ENCODE measurements at places on chromosomes 6 and 20.
A peak's percentile ranks its signal among the peaks of the same experiment; 100 is the strongest.

GRCh38 chr6:76814496-76815458, 648.5 kb downstream of the HTR1B start:
- no peak for DNase-seq

GRCh38 chr20:34525709-34526416, 9.6 kb downstream of the DYNLRB1 start:
- peak; percentile 51 for DNase-seq

GRCh38 chr6:53412021-53412715, 63.4 kb upstream of the ELOVL5 start:
- no peak for DNase-seq

DNA sequence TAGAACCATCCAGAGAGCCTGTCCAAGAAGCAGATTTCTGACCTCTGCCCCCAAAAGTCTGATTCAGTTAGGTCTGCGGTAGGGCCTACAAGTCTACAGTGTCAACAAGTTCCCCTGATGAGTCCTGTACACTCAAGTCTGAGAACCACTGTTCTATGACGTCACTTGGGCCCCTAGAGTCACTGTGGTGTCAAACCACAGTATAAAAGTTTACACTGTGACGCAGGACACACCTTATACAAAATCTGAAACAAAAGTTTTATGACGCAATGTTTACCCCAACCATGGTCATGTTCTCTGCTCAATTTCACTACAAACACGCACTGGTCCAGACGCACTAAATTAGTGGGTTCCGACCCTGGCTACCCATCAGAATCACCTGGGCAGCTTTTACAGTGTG, 17.9 kb downstream of the SLA2 start:
- DNase-seq, result no peak

DNA sequence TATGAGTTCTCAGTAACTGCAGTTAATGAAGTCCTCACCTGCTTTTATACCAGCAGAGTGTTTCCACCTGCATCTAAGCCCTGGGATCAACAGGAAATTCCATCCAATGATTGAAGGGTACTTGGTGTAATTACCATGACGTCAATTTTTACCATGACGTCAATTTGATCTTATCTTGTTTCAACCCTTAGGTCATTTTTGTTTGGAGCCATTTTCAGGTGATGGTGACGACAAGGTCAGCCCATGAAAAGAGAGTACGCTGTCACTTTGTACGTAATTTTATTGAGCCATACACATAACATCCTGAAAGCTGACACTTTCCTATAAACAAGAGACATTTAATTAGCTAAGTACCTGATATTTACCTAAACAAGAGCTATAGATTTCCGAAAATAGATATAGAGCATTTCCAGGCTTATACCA, at the start of gene CGA:
CGA (minus strand) TSS at position 20 of the 423 bp plus-strand sequence. CDS start 6,906 bp downstream, outside the sequence.
- peak; percentile 25 for DNase-seq

DNA sequence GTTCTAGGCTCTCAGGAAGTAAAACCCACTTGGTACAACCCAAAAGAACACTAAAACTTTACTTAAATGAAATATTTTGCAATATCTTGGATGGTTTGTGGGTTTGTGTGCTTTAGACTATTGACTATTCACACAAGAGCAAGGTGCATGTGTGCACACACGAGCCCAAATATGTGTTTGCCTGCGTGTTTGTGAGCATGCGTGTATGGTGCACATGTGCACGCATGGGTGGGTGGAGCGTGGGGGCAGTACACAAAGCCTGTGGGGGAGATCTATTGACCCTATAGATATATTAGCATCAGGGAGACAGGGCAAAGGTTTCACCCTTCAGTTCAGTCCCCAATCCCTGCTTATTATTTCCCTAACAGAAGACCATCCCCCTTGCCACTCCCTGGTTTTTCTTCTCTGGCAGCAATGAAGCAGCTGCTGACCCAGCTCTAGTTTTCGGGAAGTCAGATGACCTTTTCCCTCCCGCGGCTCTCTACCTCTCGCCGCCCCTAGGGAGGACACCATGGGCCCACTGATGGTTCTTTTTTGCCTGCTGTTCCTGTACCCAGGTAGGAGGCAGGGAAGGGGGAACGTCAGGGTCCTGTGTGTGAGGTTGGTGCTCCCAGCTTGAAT, at the start of gene C2:
C2 (plus strand) TSS at position 476 of the 621 bp plus-strand sequence; CDS start at position 512, 36 bp downstream.
- DNase-seq, result no peak

- no peak for DNase-seq
These were observed 176.9 kb downstream of the SYNDIG1 start for GRCh38 chr20:24646321-24646720.

- DNase-seq, result no peak
These were observed 59.3 kb downstream of the CDC5L start for GRCh38 chr6:44446626-44447300.

- DNase-seq, result no peak
These were observed 610.9 kb upstream of the CITED2 start for GRCh38 chr6:139985236-139985815.

- DNase-seq, result no peak
These were observed 1.9 kb downstream of the FAM83C start for GRCh38 chr20:35290186-35290886.

- DNase-seq, result no peak
These were observed 202.7 kb downstream of the MANEA start for GRCh38 chr6:95780037-95780436.

DNA sequence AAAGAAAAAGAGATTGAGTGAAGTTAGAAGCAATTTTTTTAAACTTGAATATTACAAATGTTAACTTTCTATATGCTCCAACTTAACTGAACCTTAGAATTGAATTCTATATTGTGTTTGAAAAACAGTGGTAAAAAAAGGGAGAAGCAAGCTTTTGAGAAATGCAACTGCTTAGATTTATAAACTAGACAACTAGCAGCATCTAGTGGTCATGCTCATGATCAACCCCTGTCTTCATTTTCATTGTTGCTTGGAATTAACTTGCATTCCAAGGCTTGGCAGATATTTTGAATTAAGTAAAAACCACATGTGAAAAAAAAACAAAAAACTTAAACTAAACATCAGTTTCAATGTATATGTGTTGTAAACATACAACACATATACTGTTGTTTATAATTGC, 113.1 kb downstream of the C6orf58 start:
- DNase-seq, result peak; percentile 26

GRCh38 chr6:55937261-55937947, 62.0 kb upstream of the BMP5 start:
- no peak for DNase-seq

DNA sequence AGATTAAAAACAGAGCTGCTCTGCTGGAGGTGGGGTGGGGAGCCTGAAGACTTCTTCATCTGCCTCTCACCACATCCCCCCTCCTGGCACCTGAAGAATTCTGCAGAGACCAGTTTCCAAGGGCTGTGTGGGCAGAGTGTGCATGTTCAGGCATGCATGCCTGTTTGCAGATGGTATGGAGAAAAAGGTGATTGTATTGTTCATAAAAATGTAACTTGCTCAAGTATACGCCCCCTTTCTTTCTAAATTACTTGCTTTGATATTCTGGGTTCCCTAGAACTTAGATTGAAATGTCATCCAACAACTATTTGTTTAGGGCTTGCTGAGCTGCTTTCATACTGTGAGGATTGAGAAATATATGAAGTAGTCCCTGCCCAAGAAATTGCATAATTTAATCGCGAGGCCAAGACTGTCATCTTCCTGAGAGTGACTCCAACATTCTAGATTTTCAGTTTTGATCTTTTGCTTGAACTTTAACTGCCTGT, 83.6 kb downstream of the LCA5 start:
- DNase-seq, result no peak

DNA sequence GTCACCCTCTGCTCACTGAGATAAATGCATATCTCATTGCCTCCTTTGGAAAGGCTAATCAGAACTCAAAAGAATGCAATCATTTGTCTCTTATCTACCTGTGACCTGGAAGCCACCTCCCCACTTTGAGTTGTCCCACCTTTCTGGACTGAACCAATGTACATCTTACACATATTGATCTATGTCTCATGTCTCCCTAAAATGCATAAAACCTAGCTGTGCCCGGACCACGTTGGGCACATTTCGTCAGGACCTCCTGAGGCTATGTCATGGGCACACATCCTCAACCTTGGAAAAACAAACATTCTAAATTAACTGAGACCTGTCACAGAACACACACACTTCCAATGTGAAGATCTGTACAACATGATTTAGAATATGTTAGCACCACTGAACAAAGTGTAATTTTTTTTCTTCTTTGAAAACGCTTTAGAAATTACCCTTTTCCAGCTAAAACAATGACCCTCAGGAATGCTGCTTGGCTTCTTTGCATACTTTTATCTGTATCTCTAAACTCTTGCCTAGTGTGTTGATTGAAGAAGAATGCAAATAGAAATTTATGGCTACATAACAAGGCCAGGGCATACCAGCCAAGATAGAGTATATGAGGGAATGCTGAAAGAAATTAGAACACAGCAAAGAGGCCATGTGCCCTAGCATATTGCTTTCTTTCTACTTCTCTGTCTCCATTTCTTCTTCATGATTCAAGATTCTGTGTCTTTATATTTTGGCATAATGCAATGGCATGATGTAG, 84.6 kb upstream of the DST start:
- peak; percentile 88 for DNase-seq

- DNase-seq, result no peak
These were observed 4.8 kb downstream of the CST5 start for GRCh38 chr20:23874747-23875146.

DNA sequence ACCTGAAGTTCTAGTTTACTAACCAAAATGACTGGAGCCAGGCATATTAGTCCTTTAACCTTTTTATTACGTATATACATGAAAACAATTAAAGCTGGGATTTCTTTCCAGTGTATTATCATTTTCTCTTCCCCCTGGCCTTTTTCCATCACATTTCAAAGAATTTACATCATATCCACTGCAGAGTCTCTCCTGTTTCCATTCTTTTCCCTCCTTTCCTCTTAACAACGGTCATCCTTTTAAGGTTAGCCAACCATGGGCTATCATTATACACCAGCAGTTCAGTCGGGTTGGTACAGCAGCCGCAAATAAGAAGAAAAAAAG, 104.6 kb downstream of the TFAP2A start:
- DNase-seq, result no peak

GRCh38 chr6:78380541-78380940, 486.8 kb upstream of the IRAK1BP1 start:
- DNase-seq, result no peak

- no peak for DNase-seq
These were observed 20.5 kb downstream of the SLC22A3 start for GRCh38 chr6:160368670-160369069.

- DNase-seq, result no peak
These were observed 92.0 kb upstream of the AFDN start for GRCh38 chr6:167734662-167735083.

DNA sequence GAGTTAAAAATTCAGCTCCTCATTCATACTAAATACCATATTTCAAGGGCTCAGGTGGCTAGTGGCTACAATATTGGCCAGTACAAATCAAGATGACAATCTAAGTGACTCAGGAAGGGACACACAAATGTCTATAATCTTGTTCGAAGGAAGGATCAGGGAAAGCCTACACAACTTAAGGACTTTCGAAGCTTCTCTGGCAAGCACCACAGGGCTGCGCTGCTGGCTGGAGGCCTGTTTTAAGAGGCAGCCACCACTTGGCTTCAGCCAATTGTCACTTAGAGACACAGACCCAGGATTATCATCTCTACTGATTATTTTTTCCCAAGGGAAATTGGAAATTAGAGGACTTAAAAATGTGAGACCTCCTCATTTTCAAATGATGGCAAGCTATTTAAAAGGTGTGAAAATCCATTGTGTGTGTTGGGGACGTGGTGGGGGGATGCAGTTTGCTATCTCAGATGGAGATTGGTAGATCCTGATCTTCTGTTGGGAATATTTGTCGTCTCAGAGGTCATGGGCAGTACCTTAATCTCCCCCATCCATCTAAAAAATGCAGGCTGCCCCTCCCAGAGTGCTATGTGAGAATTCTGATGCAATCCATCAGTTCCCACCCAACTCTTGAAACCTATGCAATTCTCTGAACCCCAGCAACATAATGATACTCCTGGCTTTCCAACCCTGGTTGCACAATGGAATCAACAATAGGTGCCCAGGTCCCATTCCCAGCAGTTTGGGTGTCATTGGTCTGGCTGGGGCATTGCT, 11.3 kb downstream of the ARHGAP40 start:
- peak; percentile 92 for DNase-seq
